Activated CD8-positive, alpha-beta memory T cell treated with anti-CD3 and anti-CD28 coated beads, Interleukin-2, amount 50 U/mL, for 48 hours (primary cell): ENCODE measurements at places on chromosomes 6 and 20.

GRCh38 chr6:111552958-111553357 lies 52.7 kb downstream of the TRAF3IP2 start:
- DNase-seq, result no peak

GRCh38 chr20:17822540-17823408 lies 123.0 kb downstream of the BANF2 start:
- no peak for DNase-seq

DNA sequence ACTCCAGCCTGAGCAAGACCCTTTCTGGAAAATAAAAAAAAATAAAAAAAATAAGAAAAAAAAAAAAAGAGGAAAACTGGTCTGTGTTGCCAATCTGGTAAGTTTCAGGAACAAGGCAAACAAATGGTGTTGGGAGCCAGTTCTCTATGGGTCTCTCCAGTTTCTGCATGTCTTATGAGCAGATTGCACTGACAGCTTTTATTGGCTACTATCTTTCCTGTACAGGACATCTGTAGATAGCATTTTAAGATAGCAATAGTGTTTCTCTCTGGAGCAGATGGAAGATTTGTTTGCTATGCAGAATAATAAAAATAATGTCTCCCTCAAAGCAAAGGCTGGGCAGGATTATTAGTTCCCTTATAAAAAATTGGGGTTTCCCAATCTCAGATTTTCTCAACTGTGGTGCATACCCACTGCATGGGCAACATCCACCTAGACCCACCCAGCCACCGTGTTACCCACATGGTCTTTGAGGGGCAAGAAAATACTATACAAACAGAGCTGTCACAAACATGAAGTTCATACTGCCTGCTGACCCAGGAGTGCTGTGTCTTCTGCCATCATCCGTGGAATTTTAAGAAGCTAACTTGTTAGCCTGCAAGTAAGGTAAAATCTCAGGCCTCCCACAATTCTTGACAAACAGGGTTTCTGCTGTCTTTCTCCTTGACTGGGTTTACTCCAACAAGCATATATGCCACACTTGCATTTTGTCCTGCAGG lies 9.5 kb downstream of the GMDS start:
- no peak for DNase-seq

- no peak for DNase-seq
Observed at GRCh38 chr6:125640441-125641150, 108.8 kb upstream of the HEY2 start.

DNA sequence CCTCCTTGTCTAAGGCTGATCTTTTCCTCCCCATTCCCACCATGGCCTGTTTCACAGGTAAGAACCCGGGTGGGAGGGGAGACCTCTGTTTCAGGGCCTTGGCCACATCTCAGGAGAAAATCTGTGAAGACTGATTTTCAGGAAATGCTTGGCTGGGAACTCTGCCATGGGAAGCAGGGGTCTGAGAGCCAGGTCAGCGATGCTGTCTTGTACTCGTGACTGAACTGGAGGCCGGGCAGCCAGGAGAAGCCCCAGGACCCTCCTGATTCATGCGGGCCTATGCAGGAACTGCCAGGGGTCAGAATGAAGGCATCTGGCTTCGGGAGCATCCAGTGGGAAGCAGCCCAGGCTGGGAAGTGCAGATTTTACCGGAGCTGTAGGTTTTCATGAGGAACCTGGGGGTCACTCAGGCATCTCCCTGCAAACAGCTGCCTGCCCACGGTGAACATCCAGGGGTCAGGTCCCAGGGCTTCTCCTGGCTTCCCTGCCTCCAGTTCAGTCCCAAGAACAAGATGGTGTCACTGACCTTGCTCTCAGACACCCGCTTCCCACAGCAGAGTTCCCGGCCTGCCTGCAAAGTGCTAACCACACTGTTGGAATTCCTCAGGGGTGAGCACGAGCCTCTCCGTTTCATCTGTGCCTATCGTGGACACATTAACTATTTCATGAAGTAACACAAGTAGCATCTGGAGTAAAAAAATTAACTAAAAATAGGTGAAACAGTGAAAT lies 90.2 kb upstream of the SULF2 start:
- no peak for DNase-seq

DNA sequence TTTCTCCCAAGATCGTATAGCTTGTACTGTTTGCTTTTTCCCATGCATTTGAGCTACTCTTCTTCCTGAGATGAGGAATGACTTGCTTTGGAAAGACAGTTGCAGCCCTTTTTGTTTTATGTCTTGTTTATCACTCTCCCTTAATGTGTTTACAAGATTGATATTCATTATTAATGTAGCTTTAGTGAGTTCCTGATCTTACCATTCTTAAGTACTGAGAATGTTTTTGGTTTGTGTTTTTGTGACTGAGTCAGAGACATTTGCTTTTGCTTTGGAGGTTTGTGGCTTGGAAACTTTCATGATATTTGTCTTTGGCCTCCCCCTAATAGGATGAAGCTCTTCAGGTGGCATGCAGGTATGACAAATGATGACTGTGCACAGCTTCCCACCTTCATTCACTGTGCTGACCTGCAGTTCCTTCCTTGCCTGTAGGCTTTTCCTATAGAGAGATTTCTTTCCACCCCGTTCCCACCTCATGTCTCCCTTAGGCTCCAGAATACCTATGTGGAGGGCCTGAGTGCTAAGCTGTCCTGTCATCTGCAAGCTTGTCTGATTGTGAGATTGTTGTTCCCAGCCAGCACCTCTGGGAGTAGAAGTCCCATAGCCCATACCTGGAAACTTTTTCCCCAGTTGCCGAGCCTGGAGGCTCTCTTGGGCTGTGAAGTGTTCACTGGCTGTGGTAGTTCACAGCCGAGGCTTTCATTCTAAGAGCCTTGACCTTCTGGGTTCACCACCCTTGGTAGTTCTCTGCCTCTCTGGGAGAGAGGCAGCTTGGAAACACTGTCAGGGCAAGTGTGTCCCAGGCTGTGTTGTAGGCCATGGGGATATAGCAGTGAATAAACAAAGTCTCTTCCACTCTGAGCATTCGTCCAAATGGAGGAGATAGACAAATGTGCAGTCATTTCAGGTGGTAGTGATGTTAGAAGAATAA lies 27.1 kb downstream of the CDS2 start:
- DNase-seq, result no peak

- no peak for DNase-seq
Observed at GRCh38 chr20:32184961-32185603, 22.5 kb downstream of the PLAGL2 start.

DNA sequence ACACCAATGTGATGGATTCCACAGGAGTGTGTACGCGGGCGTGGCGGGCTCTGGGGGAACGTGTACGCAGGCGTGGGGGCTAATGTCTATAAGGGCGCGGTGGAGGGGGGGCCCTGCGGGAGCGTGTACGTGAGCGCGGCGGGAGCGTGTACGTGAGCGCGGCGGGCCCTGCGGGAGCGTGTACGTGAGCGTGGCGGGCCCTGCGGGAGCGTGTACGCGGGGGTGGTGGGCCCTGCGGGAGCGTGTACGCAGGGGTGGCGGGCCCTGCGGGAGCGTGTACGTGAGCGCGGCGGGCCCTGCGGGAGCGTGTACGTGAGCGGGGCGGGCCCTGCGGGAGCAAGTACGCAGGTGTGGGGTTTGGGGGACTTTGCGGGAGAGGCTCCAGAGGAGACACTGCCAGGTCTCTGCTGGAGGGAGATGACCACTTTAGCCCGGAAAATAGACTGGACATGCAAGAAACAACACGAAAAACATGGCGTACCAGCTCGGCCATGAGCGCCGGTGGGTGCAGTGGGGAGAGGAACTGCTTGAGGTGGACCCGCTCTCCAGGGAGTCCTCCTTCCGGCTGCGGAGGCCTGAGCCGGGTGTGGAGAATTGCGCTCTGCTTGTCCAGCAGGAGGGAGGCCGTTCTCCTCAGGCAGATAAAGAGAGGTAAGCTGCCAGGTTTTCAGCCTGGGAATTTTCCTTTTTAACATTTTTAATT lies 27.8 kb upstream of the SMOC2 start:
- no peak for DNase-seq

DNA sequence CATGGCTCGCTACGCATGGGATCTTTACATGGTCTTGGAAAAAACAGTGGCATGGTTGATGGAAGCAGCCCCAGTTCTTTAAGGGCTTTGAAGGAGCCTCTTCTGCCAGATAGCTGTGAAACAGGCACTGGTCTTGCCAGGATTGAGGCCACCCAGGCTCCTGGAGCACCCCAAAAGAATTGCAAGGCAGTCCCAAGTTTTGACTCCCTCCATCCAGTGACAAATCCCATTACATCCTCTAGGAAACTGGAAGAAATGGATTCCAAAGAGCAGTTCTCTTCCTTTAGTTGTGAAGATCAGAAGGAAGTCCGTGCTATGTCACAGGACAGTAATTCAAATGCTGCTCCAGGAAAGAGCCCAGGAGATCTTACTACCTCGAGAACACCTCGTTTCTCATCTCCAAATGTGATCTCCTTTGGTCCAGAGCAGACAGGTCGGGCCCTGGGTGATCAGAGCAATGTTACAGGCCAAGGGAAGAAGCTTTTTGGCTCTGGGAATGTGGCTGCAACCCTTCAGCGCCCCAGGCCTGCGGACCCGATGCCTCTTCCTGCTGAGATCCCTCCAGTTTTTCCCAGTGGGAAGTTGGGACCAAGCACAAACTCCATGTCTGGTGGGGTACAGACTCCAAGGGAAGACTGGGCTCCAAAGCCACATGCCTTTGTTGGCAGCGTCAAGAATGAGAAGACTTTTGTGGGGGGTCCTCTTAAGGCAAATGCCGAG lies 78.2 kb downstream of the ASXL1 start:
- peak; percentile 37 for DNase-seq

GRCh38 chr6:126788861-126789365 lies 329.6 kb upstream of the RSPO3 start:
- no peak for DNase-seq

GRCh38 chr20:309306-309840 lies 12.0 kb downstream of the ZCCHC3 start:
- DNase-seq, result no peak

- no peak for DNase-seq
Observed at GRCh38 chr6:3454273-3455010, 2.4 kb downstream of the SLC22A23 start.

DNA sequence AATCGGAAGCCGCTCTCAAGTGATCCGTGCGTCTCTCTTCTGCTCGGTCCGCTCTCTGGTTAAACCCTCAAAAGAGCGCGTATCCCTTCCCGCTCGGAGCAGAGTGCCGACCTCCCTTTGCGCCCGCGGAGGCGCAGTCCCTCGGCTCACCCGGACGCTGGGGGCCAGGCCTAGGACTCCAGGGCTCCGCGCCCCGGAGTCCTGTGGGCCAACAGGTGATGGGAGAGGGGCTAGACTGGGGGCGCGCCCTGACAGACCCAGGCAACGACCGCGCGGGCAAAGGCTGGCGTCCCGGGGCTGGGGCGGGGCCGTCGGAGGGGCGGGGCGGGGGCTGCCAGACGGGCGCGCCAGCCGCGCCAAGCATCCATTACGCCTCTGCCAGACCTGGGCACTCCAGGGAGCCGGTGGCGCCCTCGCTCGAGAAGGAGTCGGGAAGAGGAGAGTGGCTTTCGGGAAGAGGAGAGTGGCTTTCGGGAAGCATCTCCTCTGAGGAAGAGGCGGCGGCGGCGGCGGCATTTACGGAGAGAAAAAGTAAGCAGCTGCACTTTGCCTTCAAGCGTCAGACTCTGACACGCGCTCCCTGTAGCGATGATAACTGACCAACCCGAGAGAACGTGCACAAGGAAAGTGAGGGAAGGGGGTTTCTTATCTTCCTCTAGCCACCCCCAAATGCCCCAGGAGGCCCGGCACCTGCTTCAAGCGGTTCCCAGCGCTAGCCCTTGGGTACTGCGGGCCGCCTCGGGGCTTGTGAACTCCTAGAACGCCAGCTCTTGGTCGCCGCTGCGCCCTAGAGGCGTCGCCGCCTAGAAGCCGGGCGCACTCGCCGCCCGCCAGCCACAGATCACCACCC lies 2.6 kb downstream of the EPHA7 start:
- peak; percentile 47 for DNase-seq

GRCh38 chr6:39182604-39183003 lies 46.7 kb downstream of the KCNK5 start:
- DNase-seq, result no peak

DNA sequence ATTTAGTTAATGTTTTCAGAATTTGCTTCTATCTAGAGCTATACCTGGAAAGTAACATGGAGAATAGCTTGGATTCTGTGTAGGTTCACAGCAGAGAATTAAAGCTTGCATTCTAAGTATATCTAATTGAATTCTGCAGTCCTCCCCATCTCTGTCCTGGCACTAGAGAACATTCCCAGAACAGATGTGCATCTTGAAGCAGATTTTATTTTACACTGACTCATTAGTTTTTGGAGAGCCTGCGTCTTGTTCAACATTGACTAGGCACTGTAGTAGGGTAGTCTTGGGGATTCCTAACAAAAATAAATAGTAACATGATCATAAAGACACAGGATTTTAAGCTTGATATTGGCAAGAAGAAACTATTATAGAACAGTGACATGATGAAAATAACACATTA lies 36.2 kb upstream of the BAG2 start:
- DNase-seq, result no peak

DNA sequence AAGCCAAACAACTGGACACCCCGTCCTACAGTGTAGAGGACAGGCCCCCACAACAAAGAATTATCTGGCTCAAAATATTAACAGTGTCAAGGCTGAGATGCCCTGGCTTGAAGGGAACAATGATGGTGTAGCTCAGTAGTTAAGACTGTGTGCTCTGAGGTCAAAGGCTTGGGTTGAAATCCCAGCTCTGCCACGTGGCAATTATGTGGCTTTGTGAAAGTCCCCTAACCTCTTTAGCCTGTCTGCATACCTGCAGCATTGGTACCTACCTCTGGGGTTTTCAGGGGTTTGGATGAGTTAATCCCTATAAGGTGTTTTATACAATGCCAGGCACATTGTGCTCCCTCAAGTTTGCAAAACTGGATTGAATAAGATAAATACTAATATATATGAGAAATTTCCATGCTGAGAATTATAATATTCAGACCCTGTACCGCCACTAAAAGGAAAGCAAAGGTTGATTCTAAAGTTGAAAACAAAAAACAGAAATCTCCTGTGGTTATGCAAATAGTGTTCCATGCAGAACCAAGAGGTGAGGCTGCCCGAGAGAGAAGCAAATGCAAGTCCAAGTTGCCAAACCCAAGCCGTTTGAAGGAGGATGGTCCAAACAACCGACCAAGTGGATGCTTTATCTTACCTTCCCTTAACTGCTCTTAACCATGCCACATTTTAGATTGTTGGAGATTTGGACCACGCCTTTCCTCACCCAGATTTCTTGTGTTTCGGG lies 199.8 kb downstream of the NFATC2 start:
- DNase-seq, result no peak

DNA sequence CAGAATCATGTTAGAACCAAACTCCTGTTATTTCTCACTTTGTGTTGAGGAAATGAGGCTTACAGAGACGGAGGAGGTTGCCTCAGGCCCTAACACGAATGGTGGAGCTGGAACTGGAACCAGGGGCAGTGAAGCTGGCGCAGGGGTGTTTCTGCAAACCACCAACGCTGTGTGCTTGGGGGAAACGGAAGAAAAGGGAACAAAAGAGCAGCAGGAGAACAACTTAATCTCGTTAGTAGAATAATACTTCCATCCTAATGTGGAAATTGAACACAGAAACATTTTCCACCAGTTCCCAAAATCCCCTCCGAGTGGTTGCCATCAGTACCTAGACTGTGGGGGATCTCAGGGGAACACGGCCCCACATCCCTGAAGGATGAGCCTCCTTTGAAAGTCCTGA lies 103.4 kb upstream of the FRMD1 start:
- peak; percentile 17 for DNase-seq
